Stimulated activated naive B cell treated with anti-CD40 and anti-IgM and Interleukin-4, amounts not matched to agents 10 μg/mL and 1 μg/mL and 100 μg/mL, for 72 hours (primary cell): ENCODE measurements at places on chromosomes 1 and 21.

DNA sequence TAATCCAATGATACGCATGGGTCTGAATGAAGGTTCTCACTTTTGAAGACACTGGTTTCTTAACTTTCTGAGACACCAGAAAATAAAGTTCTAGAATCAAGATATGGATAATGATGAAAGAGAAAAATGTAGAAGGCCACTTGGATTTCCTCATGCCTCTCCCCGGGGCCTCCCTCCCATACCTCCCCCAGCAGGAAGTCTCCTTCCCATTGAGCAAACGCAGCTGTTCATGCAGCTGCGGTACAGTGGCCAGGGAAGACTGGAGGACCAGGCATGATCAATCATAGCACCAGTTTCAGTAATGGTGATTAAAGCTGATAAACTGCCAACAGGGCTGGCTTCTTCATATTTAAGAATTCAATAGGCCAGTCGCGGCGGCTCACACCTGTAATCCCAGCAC lies 10.9 kb upstream of the UBR4 start:
- no peak for DNase-seq

DNA sequence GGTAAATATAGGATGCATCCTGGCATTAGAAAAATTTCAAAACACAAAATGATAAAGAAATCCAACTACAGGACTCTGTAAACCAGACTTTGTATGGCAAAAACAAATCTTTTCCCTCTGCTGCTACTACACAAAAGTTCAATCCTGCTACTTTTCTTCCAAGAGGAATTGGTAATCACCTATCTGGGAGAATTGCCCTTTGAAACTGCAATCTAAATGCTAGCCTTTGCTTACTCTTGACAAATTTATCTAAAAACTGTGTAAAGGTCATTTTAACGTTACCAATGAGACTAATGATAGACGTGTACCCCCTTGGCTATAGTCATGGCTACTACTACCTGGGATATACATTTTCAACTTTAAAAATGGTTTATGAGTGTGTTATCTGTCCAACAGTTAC lies 837.9 kb upstream of the CXADR start:
- DNase-seq = no peak

GRCh38 chr1:6635910-6636760 lies 11.5 kb downstream of the THAP3 start:
- no peak for DNase-seq

DNA sequence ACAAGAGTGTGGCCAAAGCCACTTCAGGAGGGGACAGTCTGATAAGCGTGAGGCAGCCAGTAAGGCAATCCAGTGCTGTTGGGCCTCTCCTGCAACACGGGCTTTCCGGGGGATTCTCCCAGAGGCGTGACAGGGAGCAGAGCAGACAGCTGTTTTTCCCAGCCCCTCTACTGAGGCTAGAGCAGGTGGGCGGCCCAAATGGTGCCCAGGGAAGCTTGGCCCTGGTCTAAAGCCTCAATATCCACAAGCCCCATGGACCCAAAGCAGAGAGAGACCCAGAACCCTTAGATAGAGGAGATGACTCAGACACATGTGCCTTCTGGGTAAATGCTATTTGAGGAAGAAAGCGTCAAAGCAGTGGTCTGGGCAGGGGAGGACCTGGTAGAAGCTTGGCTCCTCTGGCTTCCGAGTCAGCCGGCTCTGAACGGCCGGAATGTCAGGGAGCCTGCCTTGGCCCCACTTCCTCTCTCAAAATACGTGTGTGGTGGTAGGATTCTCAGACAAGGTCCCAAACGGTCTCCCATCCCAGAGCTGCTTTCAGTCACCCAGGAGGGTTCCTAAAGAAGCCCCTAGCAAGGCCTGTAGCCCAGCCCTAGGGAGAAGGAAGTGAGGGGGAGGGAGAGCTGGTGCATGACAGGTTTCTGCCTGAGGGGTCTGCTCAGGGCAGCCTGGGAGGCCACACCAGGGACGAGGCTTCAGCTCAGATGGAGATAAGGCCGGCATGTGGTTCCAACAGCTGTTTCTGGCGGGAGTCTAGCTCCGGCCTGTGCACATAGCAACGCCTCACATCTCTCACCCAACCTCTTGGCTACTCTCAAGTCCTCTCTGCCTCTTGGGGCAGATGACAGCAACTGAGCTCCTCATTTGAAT lies 28.8 kb downstream of the PIK3C2B start:
- peak; percentile 71 for DNase-seq

DNA sequence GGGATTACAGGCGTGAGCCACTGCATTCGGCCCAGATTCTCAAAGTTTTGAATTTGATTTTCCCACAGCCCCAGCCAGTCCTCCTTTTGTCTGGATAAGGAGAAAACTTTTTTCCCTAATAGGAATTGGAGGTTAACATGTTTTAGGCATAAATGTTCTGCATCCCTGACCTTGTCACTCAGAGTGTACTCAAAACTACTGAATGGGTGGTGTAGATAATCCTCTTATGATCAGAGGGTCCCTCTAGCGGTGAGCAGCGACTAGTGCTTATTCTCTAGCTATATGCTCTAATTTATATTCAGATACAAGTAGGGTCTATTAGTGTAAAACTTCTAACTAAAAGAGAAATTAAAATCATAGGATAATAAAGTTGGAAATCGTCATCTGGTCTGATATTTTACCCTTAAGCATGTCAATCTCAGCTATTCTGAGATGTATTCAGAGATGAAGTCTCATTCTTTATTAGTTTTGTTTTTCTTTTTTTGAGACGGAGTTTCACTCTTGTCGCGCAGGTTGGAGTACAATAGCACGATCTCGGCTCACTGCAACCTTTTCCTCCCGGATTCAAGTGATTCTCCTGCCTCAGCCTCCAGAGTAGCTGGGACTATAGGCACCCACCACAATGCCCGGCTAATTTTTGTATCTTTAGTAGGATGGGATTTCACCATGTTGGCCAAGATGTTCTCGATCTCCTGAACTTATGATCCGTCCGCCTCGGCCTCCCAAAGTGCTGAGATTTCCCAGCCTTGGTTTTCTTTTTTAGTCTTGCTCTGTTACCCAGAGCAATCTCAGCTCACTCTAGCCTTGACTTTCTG lies 2.7 kb upstream of the PSMD4 start:
- peak; percentile 37 for DNase-seq

- DNase-seq = no peak
Measured at GRCh38 chr1:22489823-22490222, 38.2 kb downstream of the ZBTB40 start.
